ENCODE measurements at places on chromosomes 7 and 10. TPM values are rescaled to one million over a fixed set of nuclear protein-coding genes. Genes with fewer than 3 reads are reported as not detected.

The TMEM168 gene
- total RNA-seq, result 6.5 TPM

The PDCD11 gene
- 16.3 TPM for total RNA-seq

The TNKS2 gene
- 30.0 TPM for total RNA-seq

The TDRD1 gene
- total RNA-seq, result not detected

The GTPBP10 gene
- 30.5 TPM for total RNA-seq

The GBX1 gene
- total RNA-seq, result not detected

The OR2A42 gene
- total RNA-seq, result not detected

The A1CF gene
- not detected for total RNA-seq

The PPP1R17 gene
- not detected for total RNA-seq

The EEPD1 gene
- total RNA-seq, result 24.3 TPM

The SORCS3 gene
- not detected for total RNA-seq

The KIAA1549 gene
- 2.6 TPM for total RNA-seq

The VENTX gene
- not detected for total RNA-seq

The DKK1 gene
- total RNA-seq, result 355 TPM

The RET gene
- total RNA-seq, result 0.15 TPM

The NAT16 gene
- not detected for total RNA-seq

The TAS2R4 gene
- 0.20 TPM for total RNA-seq

The HOXA13 gene
- 1.4 TPM for total RNA-seq

The SLC35G1 gene
- total RNA-seq, result 5.1 TPM

The SPDYE6 gene
- not detected for total RNA-seq

The SUN3 gene
- not detected for total RNA-seq

The ATP6V1F gene
- total RNA-seq, result 160 TPM

The NODAL gene
- total RNA-seq, result not detected

The FZD8 gene
- total RNA-seq, result 5.1 TPM

The MARVELD1 gene
- 46.3 TPM for total RNA-seq
